ENCODE measurements at places on chromosomes 4 and X.

DNA sequence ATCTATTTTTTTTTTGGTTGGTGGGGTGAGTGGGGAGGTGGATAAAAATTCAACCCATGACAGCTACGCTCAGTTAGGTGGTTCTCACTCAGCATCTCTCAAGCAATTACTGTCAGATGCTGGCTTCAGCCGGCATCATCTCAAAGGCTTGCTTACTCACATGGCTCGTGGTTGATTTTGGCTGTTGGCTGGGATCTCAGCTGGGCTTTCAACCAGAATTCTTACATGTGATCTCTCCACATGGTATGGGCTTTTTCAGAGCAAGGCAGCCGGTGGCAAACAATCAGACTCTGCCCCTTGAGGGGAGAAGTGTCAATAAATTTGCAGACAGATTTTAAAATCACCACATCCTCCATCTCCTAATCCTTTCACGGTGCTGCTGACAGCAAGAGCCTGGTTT, 47.2 kb downstream of the SLC34A2 start:
- peak; percentile 11 for DNase-seq

GRCh38 chrX:24232796-24233195, 81.1 kb downstream of the SUPT20HL2 start:
- DNase-seq, result no peak

GRCh38 chr4:151329217-151330007, 4.0 kb upstream of the SH3D19 start:
- no peak for DNase-seq

GRCh38 chrX:156000361-156000926, 2.9 kb downstream of the IL9R start:
- DNase-seq, result no peak
